ENCODE measurements at places on chromosomes 2 and 18.

DNA sequence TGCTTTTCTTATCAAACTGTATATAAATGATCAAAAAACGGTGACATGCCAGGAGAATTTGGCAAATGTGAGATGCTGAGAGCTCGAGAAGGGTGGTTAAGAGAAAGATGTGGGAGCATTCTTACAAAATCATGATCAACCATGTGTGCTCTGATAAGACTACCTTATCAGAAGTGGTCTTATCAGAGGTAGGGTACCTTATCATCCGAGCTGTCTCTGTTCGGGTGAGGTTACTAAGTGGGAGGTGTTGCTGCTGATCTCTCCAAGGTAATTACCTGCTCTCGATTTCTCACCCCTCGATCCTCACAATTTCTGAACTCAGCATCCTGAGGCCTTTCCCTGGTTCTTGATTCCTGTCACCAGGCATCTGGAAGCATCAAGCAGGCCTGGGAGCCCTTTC, 813.0 kb upstream of the ID2 start:
- DNase-seq: no peak

DNA sequence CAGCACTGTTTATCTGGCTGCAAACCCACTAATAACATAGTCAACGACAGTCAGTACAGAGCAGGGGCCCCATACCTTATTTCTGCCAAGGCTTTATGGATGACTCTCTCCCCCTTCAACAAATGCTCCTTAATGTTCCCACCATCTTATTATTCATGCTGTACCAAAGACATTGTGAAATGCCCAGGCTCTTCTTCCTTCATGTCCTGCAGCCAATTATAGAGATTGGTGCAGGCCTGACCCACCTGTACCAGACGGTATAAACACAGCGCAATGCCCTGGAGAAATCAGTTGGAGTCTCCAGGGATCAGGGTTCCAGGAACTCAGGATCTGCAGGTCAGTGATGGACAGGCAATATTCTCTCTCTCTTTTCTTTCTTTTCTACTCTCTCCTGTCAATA, at the start of gene IL1F10:
Gene IL1F10 (plus strand): TSS at position 290 of the 400 bp plus-strand sequence. CDS start 4,769 bp downstream, outside the sequence.
- no peak for DNase-seq

GRCh38 chr2:40101131-40101575, 322.1 kb upstream of the THUMPD2 start:
- no peak for DNase-seq

DNA sequence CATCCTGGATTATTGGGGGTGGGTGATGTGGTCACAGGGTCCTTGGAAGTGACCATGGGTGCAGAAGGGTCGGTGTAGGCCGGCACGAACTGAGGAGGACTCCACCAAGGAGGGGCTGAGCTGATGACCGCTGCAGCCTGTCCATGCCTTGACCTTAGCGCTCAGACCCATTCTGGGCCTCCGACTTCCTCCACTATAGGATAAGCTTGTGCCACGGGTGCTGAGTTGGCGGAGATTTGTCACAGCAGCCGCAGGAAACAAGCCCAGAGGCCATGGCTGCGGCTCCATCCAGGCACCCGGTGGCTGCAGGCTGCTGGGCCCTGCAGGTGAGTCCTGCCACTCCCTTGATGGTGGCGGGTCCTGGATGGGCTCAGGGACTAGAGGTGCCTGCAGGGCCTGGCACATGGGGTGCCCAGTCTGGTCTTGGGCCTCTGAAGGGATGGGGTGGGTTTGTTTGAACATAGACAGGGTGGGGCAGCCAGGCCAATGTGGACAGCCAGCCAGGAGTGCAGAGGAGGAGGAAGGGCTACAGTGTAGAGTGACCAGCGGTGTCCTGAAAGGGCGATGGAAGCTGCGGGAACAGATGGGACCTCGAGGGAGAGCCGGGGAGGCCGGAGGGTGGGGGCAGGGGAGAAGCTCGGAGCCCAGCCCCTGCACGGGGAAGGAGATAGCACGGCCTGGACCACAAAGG, 84.8 kb downstream of the SEPTIN10 start:
- DNase-seq: no peak

- DNase-seq: no peak
Measured at GRCh38 chr2:204453730-204454167, 91.5 kb upstream of the PARD3B start.

GRCh38 chr18:6746386-6746960, 17.0 kb downstream of the ARHGAP28 start:
- no peak for DNase-seq

DNA sequence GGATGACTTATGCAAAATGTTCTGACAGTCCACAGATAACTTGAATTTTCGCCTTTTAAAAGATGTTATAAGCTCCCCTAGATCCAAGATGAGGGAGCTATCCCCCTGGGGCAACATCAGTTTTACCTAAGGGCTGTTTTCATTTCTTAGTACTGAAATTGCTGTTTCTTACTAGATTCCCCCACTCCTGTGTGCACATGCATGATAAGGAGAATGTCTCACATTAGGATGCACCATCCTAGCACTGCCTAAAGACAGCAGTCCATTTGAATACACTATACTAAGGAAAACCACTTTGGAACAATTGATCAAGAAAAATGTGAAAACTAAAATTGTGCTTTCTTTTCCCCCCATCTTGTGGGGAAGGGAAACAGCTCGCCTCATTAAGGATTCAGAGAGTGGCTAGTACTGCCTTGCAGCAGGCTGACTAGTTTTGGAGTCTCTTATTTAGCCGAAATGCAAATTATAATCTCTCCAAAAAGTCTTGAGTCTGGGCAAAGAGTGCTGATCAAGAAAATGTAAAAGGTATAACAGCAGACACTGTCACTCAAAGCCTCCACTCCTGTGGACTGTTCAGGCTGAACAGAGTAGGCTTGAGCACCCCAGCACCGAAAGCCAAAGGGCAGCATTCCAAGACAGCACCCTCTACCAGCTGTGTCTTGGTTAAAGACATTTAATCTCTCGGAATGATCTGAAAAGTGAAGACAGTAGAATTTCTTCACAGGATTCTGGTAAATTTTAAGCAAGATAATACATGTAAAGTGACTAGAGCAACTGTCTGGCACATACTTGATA, 65.0 kb downstream of the ZNF385B start:
- no peak for DNase-seq

- no peak for DNase-seq
Measured at GRCh38 chr2:127229555-127229954, 9.5 kb upstream of the CYP27C1 start.

GRCh38 chr2:199851501-199851810, 464 bp upstream of the FTCDNL1 start:
- no peak for DNase-seq

GRCh38 chr2:120108049-120108448, 95.2 kb downstream of the EPB41L5 start:
- DNase-seq: peak; percentile 27

DNA sequence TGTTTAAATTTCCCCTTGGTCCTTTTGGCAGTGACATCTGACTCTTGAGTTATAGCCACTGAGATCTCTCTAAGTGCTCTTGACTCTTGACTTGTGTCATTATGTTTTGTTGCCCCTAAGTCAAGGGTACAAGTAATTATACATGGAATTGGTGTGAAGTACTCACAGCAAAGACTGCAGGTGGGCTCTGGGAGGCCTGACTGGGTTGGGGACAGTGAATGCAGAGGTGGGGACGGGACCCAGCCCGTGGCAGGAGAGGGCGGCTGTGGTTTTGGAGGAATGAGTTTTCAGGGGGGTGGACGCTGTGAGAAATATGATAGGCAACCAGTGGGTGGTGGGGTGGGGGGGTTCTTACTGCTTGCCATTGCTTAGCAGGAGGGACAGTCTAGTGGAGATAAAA, 97.8 kb downstream of the NCK2 start:
- no peak for DNase-seq

Data from NCI-H748 treated with DMSO at 0.1 percent for 48 hours (cell line).